CD4-positive, alpha-beta T cell treated with Interleukin-4 for 4 hours (primary cell): ENCODE measurements at places on chromosomes 2 and 18.

DNA sequence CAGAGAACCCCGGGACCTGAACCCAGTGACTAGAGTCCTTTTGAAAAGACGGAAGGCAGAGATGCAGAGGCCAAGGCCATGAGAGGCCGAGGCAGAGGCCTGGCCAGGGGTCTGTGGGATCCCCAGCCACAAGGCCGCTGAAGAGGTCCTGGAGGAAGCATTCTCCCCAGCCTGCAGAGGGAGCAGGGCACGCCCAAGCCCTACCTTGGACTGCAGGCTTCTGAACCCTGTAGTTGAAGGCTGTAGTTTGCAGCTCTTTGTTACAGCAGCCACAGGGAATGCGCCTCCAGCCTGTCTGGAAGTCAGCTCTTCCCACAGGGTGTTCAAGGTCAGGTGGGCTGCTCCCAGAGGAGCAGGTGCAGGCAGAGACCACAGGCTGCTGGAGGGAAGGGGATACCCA lies 22.1 kb upstream of the PXDN start:
- no peak for DNase-seq

- no peak for DNase-seq
Measured at GRCh38 chr2:203532957-203533658, 2.0 kb downstream of the RAPH1 start.

- DNase-seq = no peak
Measured at GRCh38 chr18:48871391-48872166, 79.2 kb downstream of the SMAD7 start.

DNA sequence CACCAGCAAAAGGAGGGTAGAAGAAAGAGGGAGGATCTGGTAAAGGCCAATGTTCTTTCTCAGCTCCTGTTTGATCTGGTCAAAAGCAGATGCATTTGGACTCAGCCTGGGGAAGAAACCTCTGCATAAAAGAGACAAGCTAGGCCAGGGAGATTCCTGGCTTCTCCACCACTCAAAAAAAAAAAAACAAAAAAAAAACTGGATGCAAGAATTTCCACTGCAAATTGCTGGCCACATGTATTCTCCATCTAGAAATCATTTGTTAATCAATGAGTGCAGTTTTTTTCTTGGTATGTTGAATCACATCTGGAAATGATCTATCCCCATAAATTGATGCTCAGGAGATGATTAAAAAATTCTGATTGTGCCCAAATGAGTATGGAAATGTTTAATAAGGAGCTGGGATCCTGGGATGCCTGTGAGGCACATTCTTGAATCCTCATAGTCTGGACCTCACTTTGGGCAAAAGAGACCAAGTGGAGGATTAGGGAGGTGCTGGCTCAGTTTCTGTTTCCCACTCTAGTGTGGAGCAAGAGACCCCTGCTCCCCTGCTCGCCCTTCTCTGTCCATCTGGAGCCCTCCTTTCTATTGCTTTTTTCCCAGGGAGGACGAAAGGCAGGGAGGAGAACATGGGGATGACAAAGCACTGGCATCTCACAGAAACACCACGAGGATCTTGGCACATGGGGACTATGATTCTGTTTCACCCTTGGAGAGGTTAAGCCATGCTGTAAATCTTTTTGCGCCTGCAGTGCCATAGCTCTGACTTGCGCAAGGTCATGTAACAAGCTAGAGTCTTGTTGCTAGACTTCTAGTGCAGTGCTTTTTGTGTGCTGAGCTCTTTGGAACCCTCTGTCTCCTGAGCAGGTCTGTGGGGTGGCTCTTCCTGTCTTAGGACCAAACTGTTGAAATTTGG lies 57.6 kb downstream of the APOB start:
- no peak for DNase-seq

GRCh38 chr18:50092245-50092805 lies 102.6 kb downstream of the MYO5B start:
- no peak for DNase-seq

DNA sequence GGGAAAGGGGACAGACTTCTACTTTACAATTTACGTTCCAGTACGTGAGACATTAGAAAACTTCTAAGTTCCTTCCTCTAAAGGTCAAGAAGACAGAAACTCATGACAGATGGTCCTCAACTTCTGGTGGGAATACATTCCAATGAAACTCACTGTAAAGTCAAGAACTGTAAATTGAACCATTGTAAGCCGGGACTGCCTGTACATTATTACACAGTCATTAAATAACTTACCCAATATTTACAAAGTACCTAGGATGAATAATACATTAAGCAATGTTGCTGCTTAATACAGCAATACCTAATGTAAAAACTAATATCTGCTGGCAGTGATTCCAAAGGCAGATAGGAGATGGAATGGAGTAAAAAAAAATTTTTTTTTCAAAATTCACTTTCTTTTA lies 51.9 kb downstream of the CDH2 start:
- DNase-seq = no peak

GRCh38 chr2:234355021-234355720 lies 141.7 kb downstream of the ARL4C start:
- DNase-seq = no peak
